ENCODE measurements at places on chromosomes 4 and X.

DNA sequence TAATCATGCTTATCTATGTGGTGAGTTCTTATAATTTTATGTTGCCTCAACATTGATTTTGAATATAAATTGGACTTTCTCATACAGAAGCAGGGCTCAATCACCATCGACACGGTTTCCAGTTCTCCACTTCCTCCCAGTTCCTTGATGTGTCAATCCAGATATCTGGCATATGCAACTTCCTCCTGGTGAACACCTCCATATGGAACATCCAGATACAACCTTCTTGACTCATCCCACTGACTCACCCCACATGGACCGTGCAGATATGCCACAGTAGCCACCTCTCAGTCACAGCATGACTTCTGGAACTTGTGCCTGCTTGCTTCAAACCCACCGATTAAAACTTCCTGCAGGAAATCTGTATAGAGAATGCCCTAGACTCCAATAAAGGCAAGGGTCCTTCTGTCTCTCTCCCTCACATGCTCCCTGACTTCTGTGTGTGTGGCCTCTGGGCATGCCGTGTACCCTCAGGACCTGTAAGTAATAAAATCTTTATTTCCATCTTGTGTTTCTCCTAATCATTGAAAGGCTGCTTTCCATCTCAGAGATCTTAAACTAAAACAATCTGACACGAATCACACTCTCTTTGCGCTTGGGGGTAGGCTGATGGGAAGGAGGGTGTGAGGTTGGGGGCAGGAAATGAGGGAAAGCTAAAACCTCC, 67.0 kb downstream of the HTRA3 start:
- no peak for DNase-seq

GRCh38 chr4:8675383-8675782, 82.8 kb downstream of the CPZ start:
- DNase-seq: no peak

- no peak for DNase-seq
Observed at GRCh38 chr4:112897543-112897942, 151.9 kb upstream of the ANK2 start.

- no peak for DNase-seq
Observed at GRCh38 chr4:33068539-33068938, 2348.4 kb downstream of the PCDH7 start.

DNA sequence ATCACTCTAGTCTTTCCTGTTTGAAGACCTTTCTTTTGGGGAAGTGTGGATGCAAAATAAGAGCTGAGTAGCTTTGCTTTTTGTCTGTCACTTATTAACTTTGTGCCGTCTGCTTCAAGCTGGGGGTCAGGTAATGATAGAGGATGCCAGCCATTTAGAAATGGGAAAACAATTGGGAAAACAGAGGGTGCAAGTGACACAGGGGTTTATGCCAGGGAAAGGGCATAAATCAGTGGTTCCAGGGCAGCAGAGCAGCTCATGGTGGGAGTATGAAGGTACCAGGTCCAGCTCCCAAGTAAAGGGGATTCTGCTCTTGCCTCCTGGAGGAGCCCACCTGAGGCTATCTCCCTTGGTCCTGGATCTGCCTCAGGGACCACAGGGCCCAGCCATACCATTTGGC, 91.9 kb upstream of the GPR50 start:
- DNase-seq: no peak

DNA sequence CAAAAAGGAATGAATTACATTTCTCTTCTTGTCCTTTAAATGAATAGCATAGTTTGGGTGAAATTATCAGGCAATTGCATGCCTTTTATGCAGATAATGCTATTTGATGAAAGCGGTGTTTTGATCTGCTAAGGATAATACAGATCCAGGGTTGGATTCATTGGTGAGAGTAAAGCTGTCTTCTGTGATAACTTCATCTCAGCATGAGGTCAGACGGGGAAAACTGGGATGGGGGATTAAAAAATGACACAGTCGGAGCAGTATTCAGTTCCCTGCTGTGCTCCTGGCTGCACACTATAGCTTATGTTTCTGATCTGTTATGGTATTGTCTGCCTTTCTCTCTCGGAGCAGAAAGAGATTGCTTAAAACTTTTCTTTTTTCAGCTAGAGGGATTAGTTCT, 105.9 kb upstream of the TENM3 start:
- no peak for DNase-seq

GRCh38 chr4:128484896-128485295, 197.3 kb upstream of the PGRMC2 start:
- no peak for DNase-seq
